ENCODE measurements at places on chromosomes 3 and 15. TPM values are rescaled to one million over a fixed set of nuclear protein-coding genes. Genes with fewer than 3 reads are reported as not detected.

GRCh38 chr3:195544634-195545033, 1.5 kb upstream of the PPP1R2 start:
- H3K27me3 ChIP-seq: no peaks in the 10 kb centered on the region
- no peak overlapping the region for H3K4me3 ChIP-seq
- H3K36me3 ChIP-seq: no peaks in the 10 kb centered on the region
- DNase-seq: no peak

- no peaks in the 10 kb centered on the region for H3K27me3 ChIP-seq
- no peaks in the 10 kb centered on the region for H3K36me3 ChIP-seq
- no peak overlapping the region for H3K4me3 ChIP-seq
Observed at GRCh38 chr3:158471639-158472294, 99.2 kb upstream of the MLF1 start.

DNA sequence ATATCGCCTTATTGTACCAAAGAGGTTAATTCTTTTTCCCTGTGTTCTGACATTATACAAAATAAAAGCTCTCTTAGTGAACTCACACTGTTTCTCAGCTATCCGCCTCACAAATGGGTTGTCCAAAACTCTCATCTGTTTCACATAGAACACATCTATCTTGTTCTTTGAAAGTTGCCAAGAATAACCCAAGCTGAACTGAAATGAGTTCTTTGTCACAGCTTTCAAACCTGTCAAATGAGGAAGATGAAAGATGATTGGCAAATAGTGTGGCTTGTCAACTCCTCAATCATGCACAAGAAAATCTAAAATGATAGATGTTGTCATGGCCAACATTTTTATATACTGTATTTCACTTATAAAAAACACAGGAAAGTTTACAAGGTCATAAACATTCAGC, 168.1 kb upstream of the OSTN start:
- no peaks in the 10 kb centered on the region for H3K4me1 ChIP-seq
- no peaks in the 10 kb centered on the region for H3K27me3 ChIP-seq
- H3K36me3 ChIP-seq: no peaks in the 10 kb centered on the region
- DNase-seq: no peak

GRCh38 chr3:52190294-52191074, 7.5 kb upstream of the ALAS1 start:
- H3K27me3 ChIP-seq: no peaks in the 10 kb centered on the region
- peak; percentile 57 for DNase-seq
- H3K4me3 ChIP-seq: no peak overlapping the region
- H3K27ac ChIP-seq: peak overlapping the region; percentile 71
- no peaks in the 10 kb centered on the region for H3K4me1 ChIP-seq

- H3K27ac ChIP-seq: no peak overlapping the region
- H3K4me3 ChIP-seq: no peak overlapping the region
- no peaks in the 10 kb centered on the region for H3K27me3 ChIP-seq
- H3K4me1 ChIP-seq: no peaks in the 10 kb centered on the region
- no peak for DNase-seq
Observed at GRCh38 chr3:87442470-87442869, 166.1 kb upstream of the POU1F1 start.

DNA sequence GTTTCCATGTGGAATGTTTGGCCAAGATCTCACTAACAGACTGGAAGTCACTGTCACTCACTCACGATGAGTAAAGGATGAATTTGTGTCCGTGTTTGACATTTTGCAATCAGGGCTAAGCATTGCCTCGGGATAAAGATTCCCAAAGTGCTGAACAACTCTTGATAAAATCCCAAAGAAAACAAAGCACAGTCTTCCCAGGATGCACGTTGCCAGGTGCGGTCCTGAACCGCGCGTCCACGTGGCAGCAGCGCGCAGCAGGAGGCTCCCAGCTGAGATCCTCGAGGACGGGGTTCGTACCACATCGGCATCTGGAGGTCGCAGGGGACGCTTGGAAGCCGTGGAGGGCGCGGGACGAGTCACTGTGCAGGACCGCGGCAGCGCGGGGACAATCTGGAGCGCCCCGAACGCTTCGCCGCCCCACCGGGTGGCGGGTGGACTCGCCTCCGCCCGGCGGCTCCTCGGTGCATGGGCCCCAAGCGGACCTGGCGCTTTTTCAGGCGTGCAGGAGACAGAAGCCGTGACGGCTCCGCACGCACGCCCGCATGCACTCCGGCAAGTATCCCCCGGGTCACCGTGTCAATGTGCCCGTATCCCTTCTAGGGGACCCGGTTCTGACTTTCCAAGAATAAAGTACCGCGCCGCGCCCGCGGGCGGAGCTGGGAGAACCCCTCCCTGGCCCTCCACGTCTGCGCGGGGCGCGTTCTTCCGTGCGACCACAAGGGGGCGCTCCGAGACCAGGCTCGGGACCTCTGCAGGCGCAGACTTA, 17.7 kb downstream of the CPN2 start:
- H3K27ac ChIP-seq: no peak overlapping the region
- peak overlapping the region; percentile 19 for H3K4me3 ChIP-seq
- DNase-seq: peak; percentile 91
- no peaks in the 10 kb centered on the region for H3K27me3 ChIP-seq
- no peaks in the 10 kb centered on the region for H3K4me1 ChIP-seq

DNA sequence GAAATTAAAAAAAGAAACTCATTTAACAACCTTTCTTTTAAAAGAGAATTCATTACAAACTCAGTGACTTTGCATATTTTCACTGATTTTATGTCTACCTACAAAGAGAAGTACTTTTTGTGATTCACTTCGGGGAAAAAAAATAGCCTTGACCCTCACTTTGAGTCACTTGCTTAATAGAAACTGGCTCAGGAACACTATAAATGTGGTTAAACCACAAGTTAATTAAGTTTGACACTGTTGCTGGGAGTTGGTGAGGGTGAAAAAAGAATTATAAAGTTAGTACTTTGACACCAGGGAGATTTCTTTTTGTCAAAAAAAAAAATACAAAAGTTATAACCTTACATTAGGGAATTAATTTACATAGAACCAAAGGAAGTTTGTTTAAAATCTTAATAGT, 810.9 kb downstream of the NR2F2 start:
- H3K4me1 ChIP-seq: no peaks in the 10 kb centered on the region
- DNase-seq: no peak
- no peak overlapping the region for H3K4me3 ChIP-seq
- H3K27me3 ChIP-seq: no peaks in the 10 kb centered on the region
- H3K36me3 ChIP-seq: no peaks in the 10 kb centered on the region
- no peak overlapping the region for H3K27ac ChIP-seq

GRCh38 chr15:66785637-66786036, 83.6 kb downstream of the SMAD6 start:
- no peak overlapping the region for H3K27ac ChIP-seq
- no peaks in the 10 kb centered on the region for H3K4me1 ChIP-seq
- H3K36me3 ChIP-seq: no peaks in the 10 kb centered on the region
- DNase-seq: no peak
- no peak overlapping the region for H3K4me3 ChIP-seq
- no peaks in the 10 kb centered on the region for H3K27me3 ChIP-seq

DNA sequence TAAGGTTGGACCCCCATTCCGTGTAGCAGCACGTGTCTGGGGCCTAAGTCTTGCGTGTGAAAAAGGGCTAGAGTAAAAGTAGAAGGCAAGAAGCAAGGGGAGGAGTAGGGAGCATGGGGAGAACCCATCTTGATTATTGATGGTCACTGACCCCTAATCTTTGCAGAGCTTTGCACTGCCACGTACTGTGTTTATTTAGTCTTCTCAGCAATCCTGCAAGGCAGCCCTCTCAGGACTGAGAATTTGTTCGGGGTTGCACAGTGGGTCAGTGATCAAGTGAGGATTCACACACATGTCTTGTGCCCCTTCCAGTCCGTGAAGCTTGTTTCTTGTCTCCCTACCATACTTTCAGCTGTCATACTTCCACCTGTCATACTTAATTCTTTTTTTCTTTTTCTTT, 7.2 kb downstream of the SEMA4B start:
- peaks cover 11% of the 10 kb centered on the region for H3K4me1 ChIP-seq
- H3K4me3 ChIP-seq: no peak overlapping the region
- no peaks in the 10 kb centered on the region for H3K36me3 ChIP-seq
- DNase-seq: no peak
- no peaks in the 10 kb centered on the region for H3K27me3 ChIP-seq

DNA sequence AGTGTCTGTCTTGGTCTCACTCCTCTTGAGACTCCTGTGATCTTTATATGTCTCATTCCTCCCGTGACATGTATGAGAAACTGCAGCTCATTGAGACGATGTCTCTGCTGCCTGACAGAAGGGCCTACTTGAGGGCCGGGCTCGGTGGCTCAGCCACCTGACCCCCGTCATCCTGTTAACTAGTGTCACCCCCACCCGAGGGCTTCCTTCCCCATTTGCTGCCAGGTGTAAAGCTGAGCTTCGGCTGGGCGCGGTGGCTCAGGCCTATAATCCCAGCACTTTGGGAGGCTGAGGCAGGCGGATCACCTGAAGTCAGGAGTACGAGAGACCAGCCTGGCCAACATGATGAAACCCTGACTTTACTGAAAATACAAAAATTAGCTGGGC, 12.7 kb downstream of the SEMA4B start:
- no peaks in the 10 kb centered on the region for H3K36me3 ChIP-seq
- H3K4me1 ChIP-seq: no peaks in the 10 kb centered on the region
- no peaks in the 10 kb centered on the region for H3K27me3 ChIP-seq

- no peaks in the 10 kb centered on the region for H3K27me3 ChIP-seq
- no peaks in the 10 kb centered on the region for H3K4me1 ChIP-seq
- no peak for DNase-seq
- no peaks in the 10 kb centered on the region for H3K36me3 ChIP-seq
- peak overlapping the region; percentile 56 for H3K27ac ChIP-seq
Observed at GRCh38 chr3:143974271-143975238, 2.9 kb downstream of the DIPK2A start.

- H3K36me3 ChIP-seq: no peaks in the 10 kb centered on the region
- H3K27me3 ChIP-seq: no peaks in the 10 kb centered on the region
- H3K4me1 ChIP-seq: no peaks in the 10 kb centered on the region
- H3K27ac ChIP-seq: no peak overlapping the region
- DNase-seq: no peak
Observed at GRCh38 chr3:157624801-157625200, 121.6 kb upstream of the VEPH1 start.

DNA sequence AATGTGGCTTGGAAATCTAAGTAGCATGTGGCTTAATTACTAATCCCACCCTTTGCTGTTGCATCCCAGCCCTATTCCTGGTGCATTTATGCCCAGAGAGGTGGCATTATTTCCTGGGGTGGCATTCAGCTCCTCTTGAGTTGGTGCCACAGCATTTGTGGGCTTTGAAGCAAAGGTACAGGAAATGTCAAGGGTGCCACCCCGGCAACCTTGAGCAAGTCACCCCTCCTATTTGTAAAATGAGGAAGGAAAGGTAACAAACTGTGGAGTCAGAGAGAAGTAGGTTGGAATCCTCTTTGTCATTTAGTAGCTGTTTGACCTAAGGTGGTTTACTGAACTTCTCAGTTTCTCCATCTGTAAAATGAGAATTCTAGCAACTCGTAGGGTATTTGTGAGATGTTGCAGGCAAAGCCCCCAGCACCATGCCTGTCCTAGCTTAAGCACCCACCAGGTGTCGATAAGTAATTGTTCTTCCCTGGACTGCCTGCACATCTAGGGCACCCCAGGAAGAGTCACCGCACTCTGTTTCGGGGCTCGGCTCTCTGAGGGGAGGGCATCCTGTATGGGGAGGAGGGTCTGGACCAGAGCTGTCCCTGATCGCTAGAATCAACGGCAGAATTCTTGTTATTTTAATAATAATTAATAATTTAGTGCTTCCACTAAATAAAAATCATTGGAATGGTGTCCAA, 17.1 kb downstream of the ISG20 start:
- DNase-seq: no peak
- no peak overlapping the region for H3K4me3 ChIP-seq
- H3K27ac ChIP-seq: no peak overlapping the region
- H3K4me1 ChIP-seq: no peaks in the 10 kb centered on the region

GRCh38 chr3:29932696-29933325, 651.9 kb downstream of the RBMS3 start:
- DNase-seq: no peak
- H3K36me3 ChIP-seq: no peaks in the 10 kb centered on the region
- no peaks in the 10 kb centered on the region for H3K4me1 ChIP-seq

DNA sequence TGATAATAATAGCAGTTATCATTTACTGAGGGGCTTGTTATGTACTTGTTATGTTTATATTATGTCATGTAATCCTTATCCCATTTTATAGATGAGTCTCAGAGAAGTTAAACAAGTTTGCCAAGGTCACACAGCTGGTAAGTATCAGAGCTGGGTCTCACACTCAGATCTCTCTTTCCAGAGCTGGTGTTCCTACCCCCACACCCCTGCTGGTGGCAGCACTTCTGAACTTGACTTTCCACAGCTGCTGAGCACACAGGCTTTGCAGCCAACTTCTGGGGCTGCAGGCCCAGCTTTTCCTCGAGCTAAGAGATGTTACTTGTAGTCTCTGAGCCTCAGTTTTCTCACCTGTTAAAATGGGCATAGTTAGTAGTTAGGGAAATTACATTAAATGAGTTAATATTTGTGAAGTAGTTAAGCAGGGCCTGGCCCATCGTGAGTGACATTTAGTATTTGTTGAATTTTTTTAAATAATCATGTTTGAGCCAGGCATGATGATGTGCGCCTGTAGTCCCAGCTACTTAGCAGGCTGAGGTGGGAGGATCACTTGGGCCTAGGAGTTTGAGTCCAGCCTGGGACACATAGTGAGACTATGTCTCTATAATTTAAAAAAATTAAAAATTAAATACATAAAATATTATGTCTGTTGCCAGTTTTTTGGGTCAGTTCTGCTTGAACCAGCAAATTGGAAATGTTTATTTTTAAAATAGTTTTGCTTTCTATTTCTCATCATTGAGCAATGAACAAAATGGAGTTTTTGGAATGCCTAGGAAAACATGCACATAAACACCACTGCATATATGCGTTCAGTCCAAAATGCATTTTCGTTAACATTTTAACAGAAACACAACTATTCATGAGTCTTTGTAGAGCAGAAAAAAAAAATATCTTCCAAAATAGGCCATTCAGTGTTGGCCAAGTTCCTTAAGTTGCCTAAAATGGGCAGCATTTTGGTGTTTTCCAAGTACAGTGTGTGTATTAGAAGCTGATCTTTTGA, 87.3 kb downstream of the SMAD6 start:
- H3K4me1 ChIP-seq: no peaks in the 10 kb centered on the region
- no peaks in the 10 kb centered on the region for H3K27me3 ChIP-seq
- H3K27ac ChIP-seq: no peak overlapping the region
- H3K36me3 ChIP-seq: no peaks in the 10 kb centered on the region
- no peak for DNase-seq

- no peaks in the 10 kb centered on the region for H3K4me1 ChIP-seq
- no peak for DNase-seq
- no peaks in the 10 kb centered on the region for H3K27me3 ChIP-seq
- no peaks in the 10 kb centered on the region for H3K36me3 ChIP-seq
Observed at GRCh38 chr3:119856695-119857094, 74.8 kb downstream of the NR1I2 start.

HYKK gene
- 14.7 TPM for total RNA-seq

COL6A5 gene
- not detected for total RNA-seq

VPS33B gene
- total RNA-seq: 9.0 TPM

KAT2B gene
- total RNA-seq: 22.6 TPM

TMEM266 gene
- 0.32 TPM for total RNA-seq

SERPINI2 gene
- not detected for total RNA-seq

CCR8 gene
- total RNA-seq: not detected

ADPRH gene
- total RNA-seq: 9.8 TPM

SCAANT1 gene
- not detected for total RNA-seq

IQCF5 gene
- total RNA-seq: not detected

C3orf22 gene
- not detected for total RNA-seq
